ENCODE measurements at places on chromosomes 16 and 17.
A peak's percentile ranks its signal among the peaks of the same experiment; 100 is the strongest.

DNA sequence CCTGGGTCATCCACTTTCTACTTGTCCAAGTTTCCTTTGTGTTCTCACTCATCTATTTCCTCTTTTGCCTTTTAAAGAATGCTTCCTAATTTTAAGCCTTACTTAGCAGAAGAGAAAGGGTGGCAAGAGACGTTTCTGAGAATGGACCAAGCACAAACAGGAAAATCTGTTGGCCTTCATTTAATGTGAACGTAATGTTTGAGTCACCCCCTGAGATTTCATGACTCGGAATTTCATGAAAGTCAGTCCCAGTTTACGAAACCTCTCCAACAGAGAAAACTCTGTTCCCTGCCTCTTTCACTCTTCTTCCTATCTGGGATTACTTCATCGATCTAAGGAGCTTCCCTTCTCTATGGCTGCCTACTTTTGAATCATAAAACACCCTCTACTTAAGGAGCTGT lies at the start of gene CD300E:
Gene CD300E, minus strand, starts transcription at position 46 of the 401 bp plus-strand sequence. CDS start 117 bp downstream, outside the sequence.
- DNase-seq, result no peak

- no peak for DNase-seq
Observed at GRCh38 chr16:89048090-89048725, 45.4 kb upstream of the ACSF3 start.

DNA sequence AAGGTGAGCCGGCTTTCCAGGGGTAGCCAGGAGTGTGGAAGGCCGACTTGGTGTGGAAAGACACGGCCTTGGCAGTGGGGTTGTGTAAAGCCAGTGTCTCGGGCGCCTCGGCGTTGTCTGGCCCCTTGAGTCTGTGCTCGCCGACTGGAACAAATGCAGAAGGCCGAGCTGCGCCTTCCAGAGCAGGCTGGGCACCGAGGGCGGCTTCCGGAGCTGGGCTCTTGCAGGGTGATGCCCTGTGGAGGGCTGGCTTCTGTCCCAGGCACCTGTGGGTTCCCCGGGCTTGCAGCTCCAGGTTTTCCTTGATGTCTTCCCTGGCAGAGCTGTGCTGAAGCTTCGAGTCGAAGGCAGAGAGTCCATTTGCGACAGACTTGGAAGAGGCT lies 8.0 kb downstream of the ZNF750 start:
- no peak for DNase-seq

GRCh38 chr17:55806745-55807495 lies 56.1 kb downstream of the PCTP start:
- no peak for DNase-seq

DNA sequence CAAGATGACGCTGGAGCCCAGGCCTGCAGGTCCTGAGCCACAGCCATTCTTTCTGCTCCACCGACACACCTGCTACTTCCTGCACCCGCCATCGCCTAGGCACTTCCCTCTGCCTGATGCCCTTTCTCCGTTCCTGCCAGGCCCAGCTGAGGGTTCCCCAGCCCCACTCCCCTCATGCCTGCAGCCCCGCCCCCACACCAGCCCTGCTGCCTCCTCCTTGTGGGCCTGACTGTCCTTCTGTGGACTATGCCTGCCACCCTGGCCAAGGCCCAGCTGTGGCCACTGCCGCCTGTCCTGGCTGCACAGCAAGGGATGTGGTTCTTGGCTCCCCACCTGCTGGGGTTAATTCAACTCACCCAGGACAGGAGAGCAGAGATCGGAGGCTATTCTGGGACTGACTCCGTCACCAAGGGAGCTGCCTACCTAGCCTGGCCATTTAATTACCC lies 7.5 kb downstream of the NATD1 start:
- no peak for DNase-seq

DNA sequence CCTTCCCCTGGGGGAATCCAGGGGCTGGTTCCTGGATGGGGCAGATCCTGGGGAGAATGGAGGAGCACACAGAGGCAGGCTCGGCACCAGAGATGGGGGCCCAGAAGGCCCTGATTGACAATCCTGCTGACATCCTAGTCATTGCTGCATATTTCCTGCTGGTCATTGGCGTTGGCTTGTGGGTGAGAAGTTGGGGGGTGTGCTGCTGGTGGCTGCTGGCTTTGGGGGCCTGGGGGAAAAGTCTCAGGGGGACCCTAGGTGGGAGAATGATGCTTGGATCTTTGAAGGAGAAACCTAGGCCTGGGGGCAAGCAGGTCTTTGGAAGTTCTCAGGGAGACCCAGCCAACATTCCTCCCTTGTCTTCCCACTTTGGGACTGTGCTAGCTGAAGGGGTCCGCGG lies at the start of gene SLC5A2:
Gene SLC5A2, plus strand, starts transcription at position 43 of the 400 bp plus-strand sequence. Its CDS starts 14 bp downstream, at position 57.
- DNase-seq, result no peak

DNA sequence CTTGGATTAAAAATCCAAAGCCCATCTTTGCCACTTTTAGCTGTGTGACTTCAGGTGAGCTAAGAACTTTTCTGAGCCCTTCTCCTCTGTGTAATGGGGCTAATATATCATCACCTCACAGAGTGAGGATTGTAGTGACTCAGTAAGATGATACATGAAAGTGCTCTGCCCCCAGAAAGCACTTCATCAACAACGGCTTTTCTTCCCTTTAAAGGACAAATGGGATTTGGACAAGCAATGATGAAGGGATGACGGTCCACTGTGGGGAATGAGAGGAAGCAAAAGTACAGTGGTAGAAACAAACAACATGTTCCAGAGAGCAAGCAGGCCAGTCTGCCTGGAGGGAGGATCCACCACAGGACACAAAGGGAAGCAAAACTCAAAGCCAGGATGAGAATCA lies 14.3 kb upstream of the TMED6 start:
- DNase-seq, result no peak

- no peak for DNase-seq
Observed at GRCh38 chr16:4401094-4401501, 15.3 kb downstream of the CORO7 start.

- DNase-seq, result no peak
Observed at GRCh38 chr17:55023626-55024025, 55.1 kb downstream of the STXBP4 start.

DNA sequence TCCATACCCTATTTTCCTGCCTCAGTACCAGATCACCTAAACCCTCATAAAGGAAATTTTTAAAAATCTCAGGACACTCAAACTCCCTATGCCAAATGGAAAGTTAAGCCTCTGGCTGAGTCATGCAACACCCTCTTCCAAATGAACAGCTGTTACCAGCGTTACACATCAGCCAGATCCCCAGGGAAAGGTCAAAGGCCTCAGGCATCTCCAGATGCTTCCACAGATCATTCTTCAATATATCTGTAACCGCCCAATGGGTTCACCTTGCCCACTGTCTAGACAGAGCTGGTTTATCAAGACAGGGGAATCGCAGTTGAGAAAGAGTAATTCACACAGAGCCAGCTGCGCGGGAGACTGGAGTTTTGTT lies 29.1 kb upstream of the SHCBP1 start:
- DNase-seq, result peak; percentile 66

All from fibroblast of gingiva (primary cell).